ENCODE measurements at places on chromosomes 1 and 21. TPM values are rescaled to one million over a fixed set of nuclear protein-coding genes. Genes with fewer than 3 reads are reported as not detected.

Gene TSPEAR
- total RNA-seq = 3.2 TPM

Gene CSF1
- 2.0 TPM for total RNA-seq

Gene NTNG1
- 6.8 TPM for total RNA-seq

Gene ORC1
- 28.9 TPM for total RNA-seq

Gene SPRR2F
- total RNA-seq = not detected

Gene CLCA1
- total RNA-seq = not detected

Gene RASAL2
- total RNA-seq = 11.3 TPM

Measured in PC-3 (cell line).